Stimulated activated CD8-positive, alpha-beta memory T cell treated with anti-CD3 and anti-CD28 coated beads, Interleukin-2, amount 100 ng/mL, for 1 hour (primary cell): ENCODE measurements at places on chromosomes 6 and 20.
A peak's percentile ranks its signal among the peaks of the same experiment; 100 is the strongest.

- DNase-seq, result no peak
These were observed 24.6 kb downstream of the CYP24A1 start for GRCh38 chr20:54148947-54149764.

DNA sequence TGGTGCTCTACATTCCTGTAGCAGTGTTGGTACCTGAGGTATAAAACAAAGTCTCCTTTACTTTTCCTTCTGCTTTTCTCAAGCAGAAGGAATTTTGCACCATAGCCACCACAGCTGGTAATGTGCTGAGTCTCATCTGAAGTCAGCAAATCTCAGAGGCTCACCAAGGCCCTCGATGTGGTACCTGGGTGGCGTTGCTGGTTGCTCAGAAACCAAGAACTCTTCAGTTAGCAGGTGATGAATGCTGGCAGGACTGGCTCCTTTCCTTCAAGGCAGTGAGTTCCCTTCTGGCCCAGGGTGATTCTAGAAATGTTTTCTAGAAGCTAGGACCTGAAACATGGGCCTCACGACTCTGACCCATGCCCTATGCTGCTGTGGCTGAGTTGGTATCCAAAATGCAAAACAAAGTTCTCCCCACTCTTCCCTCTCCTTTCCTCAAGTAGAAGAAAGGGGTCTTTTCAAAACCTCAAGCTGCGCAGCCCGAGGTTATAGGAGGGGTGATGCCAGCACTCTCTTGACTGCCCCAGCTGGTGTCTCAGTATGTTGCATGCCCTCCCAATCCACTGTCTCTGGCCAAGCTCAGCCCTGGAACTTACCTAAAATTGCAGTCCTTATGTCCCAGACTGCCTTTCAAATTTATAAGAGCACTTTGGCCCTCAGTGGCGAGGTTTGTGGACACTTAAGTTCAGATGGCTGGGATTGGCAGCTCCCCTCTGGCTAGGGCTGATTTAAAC lies 592.3 kb downstream of the FRK start:
- DNase-seq, result no peak

DNA sequence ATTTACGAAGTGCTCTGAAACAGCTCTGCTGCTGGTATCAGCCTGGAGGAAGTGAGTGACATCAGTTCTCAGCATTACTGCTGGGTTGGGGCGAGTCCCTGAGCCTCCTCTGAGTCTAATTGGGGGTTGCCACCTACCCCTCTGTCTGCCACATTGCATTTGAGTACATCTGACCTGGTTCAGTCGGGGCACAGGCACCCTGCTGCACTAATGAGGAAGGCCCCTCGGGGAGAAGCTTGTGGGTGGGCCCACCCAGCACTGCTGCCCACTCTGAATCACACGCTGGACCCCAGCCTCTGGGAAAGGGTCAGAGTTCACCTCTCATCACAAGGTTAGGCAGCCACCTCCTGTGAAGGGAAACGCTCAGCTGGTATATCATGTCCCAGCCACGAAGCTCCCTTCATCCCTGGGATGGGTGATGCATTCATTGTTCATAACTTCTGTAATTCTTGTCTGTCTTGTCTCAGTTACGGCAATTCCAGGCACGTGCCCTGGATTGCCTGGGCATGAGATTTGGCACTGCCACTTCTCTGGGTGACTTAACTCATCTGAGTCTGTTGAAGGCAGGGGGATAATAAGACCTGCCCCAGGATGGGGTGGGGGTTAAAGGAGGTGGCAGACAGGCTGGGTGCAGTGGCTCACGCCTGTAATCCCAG lies 13.3 kb downstream of the DNMT3B start:
- no peak for DNase-seq

GRCh38 chr6:88670369-88670768 lies 293.0 kb downstream of the RNGTT start:
- DNase-seq, result no peak

GRCh38 chr20:24895898-24896658 lies 53.0 kb upstream of the CST7 start:
- DNase-seq, result no peak

- no peak for DNase-seq
These were observed 18.3 kb downstream of the SNX9 start for GRCh38 chr6:157841211-157841840.

DNA sequence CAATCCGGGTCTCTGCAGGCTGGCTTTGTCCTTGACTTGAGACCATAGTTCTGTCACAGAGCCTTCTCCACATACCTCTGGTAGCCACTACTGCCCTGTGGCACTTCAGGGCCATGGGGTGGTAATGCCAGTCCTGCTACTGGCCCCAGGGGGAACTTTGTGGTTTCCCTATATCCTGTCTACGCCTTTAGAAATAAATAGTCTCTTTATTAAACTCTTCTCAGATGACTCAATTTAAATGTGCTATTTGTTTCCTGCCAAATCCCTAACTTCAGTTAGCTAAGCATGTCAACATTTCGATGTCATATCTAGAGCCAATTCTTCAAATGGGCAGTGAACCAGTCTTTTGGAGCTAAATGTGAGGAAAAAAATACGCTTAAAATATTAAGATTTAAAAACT lies 60.1 kb downstream of the SEL1L2 start:
- DNase-seq, result no peak

- no peak for DNase-seq
These were observed 167.8 kb downstream of the WDR27 start for GRCh38 chr6:169534039-169534421.

DNA sequence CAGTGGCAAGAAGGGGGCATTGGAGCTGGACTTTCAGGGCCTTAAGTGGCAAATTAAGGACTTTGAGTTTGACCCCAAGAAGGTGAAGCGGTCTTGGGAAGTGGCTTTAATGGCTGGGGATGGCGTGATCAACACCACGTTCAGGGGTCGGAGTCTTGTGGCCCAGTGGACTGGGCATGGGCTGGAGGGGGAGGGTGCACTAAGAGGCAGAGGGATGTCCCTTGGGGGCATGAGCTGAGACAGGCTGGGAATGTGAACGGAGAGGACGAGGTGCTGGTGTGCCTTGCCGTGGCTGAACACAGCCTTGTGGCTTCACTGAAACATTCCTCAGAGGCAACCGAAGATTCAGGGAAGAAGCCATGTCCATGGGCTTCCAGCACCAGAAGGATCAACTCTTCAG lies 227.0 kb downstream of the SYNDIG1 start:
- no peak for DNase-seq

DNA sequence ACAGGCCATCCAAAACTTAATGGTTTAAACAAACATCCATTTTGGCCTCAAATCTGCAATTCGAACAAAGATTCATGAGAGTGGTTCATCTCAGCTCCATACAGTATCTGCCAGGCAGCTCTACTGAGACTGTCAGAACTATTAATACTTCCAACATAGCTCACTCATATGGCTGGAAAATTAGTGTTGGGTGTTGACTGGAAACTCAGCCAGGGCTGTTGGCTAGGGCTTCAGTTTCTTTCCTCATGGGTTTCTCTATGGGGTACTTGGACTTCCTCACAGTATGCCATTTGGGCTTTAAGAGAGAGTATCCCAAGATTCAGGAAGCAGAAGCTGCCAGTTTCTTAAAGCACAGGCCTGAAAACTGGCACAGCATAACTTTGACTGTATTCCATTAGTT lies 240.3 kb downstream of the TPBG start:
- no peak for DNase-seq

GRCh38 chr6:56954403-56955170 lies at the start of gene BEND6:
TSS of gene BEND6 (plus strand) at chr6:56955107. CDS start at chr6:56981811, 26,704 bp downstream.
- no peak for DNase-seq

DNA sequence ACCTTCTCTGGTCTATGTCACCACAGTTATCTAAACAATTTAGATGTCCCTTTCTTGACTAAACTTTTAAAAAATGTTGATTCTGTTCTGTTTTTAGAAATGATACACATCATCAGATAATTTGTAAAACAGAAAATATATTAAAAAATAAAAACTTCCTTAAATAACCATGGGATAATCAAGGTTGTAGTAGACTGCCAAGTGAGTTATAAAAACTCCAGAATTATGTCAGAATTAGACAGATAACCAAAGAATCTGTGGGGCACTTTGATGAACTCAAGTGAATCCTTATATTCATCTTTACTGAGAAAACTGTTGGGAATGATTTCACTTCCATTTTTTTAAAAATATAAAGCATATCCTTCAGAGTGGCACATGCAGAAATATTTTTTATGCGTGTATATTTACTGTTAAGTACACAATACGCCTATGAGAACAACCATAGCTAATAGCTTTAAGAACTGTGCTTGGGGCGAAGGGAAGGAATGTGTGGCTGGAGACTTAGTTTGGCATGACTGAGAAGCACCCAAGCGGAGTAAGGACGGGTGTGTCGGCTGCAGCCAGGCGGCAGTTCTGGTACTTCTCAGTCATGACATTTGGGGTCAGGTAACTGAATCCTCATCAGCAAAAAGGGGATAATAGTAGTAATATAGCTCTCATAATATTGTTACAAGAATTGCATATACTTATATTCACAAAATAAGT lies 604.7 kb upstream of the CITED2 start:
- DNase-seq, result no peak

GRCh38 chr20:38152621-38153221 lies 12.3 kb downstream of the TGM2 start:
- DNase-seq, result no peak

DNA sequence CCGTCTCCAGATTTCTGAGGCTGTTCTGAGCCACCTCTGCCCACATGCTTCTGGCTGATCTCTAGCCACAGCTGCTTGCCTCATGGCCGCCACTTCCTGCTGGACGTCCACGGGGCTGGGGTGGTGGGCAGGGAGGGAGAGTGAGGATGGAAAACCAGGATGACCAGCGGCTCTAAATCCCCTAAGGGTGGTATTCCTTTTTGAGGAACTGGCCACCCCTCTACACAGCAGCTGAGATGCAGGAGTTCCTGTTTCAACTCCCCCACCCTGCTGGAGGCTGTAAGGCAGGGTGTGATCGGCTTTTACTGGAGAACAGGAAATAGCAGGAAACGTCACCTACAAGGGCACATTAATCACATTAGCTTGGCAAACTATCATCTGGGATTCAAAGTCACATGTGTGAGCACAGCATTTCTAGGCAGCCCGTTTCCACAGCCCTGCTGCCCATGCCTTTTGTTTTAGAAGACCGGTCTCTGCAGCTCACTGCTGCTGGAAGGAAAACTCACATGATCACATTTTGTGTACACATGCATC lies 181.6 kb upstream of the ECI2 start:
- no peak for DNase-seq

GRCh38 chr6:53608396-53608795 lies 57.2 kb downstream of the KLHL31 start:
- no peak for DNase-seq

DNA sequence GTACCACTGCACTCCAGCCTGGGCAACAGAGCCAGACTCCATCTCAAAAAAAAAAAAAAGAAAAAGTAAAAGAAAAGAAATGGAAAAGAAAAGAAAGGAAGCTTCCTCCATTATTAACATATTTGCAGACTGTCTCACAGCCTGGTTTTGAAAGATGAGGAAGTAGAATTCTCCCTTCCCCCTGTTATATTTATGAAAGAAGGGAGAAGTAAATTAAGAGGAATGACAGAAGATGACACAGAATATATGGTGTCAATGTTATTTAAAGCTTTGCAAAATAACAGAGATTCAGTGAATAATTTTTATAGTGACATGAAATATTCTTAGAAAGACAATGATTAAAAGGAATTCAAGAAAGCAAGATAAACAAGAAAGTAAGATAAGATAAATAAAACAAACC lies 83.7 kb upstream of the PRSS16 start:
- no peak for DNase-seq

- no peak for DNase-seq
These were observed 88.4 kb downstream of the ID4 start for GRCh38 chr6:19925533-19925932.

DNA sequence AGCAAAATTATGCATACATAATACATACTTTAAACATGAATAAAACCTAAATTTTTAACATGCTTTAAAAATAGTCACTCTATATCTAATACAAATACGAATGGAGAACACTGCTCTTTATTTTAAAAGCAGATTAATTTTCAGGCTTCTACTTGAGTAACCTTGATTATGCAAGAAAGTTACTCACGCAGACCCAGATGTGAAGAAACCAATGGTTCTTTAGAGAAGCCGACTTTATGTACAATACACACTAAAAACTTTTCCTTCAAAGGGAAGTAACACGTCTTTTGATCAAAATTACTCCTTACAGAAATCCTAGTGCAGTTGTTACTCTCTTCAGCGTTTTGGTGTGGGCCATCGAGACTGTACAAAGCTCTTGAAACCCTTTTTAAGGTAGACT lies 136.9 kb upstream of the SLC22A16 start:
- DNase-seq, result no peak

GRCh38 chr6:137332637-137333280 lies 113.6 kb upstream of the IFNGR1 start:
- no peak for DNase-seq

GRCh38 chr20:35497780-35498189 lies 31.7 kb downstream of the C20orf173 start:
- DNase-seq, result no peak

DNA sequence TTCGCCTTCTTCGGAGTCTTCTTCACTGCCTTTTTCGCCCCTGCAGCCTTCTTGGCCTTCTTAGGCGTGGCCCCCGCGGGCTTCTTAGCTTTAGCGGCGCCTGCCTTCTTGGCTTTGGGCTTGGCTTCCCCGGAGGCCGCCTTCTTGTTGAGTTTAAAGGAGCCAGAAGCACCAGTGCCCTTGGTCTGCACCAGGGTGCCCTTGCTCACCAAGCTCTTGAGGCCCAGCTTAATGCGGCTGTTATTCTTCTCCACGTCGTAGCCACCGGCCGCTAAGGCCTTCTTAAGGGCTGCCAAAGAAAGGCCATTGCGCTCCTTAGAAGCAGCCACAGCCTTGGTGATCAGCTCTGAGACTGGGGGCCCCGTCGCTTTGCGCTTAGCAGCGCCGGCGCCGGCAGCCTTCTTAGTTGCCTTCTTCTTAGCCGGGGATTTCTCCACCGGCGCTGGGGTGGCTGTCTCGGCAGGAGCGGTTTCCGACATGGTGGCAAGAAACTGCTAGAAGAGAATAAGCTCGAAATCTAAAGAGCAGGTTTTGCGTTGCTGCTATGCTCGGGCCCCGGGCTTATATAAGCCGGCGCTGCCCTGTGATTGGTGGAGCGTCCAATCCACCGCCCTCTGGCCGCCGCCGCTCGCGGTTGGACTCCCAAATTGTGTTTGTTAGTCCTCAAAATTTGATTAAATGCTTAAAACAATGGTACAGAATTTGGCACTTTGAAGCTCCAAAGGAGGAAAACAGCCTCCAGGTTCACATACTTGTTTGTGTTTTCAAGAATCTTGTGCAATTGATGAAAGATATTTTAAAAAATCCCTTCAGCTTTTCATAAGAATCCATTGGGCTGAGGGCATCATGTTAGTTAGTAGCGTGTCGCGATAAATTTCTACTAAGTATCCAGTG lies 44.9 kb downstream of the OR2B2 start:
- peak; percentile 43 for DNase-seq

DNA sequence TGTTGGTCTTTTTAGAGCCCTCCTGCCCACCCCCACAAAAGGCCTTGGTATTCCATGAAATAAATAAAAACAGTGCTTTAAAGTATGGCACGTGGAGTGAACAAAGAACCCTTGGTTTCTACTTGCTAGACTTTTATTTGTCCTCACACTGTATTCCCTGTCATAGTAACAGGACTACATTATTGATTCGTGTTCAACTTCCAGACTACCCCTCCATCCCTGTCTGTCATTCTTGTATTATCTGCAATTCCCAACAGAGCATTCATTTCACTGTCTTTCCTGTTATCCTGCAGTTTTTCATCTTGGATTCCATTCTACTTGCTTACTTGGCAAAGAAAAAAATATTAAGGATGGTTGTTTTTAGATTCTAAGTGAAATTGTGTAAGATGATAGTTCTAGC lies 307.4 kb upstream of the CNR1 start:
- DNase-seq, result no peak
